ENCODE measurements at places on chromosomes 7 and 10.

DNA sequence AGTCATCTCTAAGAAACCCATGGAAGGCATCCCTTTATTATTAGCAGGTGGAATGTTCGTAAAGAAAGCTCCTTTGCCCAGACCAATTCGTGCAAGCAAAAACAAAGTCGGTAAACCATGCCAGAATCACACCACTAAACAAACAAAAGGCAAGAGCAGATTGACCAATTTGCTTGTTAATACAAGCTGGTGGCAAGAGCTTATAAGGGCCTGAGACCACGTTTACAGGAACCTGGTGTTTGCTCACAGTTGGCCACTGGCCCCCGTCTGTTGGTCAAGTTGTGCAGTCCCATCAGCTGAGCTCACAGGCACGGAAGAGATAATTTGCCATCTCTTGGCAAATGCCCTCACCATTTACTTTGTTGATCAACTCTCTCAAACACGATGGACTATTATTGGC lies 342.2 kb upstream of the MKI67 start:
- no peak for DNase-seq

- no peak for DNase-seq
Observed at GRCh38 chr10:70233939-70234300, 691 bp upstream of the PPA1 start.

DNA sequence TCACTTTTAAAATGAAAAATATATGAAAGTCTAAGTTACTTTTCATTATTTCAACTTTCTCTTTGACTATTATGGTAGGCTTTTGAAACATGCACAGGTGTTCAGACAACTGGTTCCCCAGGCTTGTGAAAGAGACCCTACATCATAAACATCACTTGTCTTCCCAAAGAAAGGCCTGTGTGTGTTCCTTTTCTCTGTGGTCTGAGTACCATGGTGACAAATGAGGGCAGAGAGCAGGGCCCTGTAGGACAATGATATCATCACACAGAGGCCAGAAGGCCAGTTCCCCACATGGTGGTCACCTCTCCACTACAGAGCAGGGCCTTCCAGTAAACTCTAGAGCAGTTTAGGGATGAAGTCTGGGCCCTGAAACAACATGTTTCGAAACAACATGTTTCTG lies 288.8 kb downstream of the USP6NL start:
- DNase-seq = no peak

GRCh38 chr7:133293384-133294160 lies 40.7 kb downstream of the EXOC4 start:
- no peak for DNase-seq
